ENCODE measurements at places on chromosomes 16 and 17. TPM values are rescaled to one million over a fixed set of nuclear protein-coding genes. Genes with fewer than 3 reads are reported as not detected.

The CAVIN1 gene
- total RNA-seq: 0.14 TPM

The IGF2BP1 gene
- 536 TPM for total RNA-seq

The DDX5 gene
- 941 TPM for total RNA-seq

The MGAT5B gene
- 14.3 TPM for total RNA-seq

The TIMP2 gene
- total RNA-seq: 58.5 TPM

The SKAP1 gene
- total RNA-seq: 0.49 TPM

The MRPL12 gene
- total RNA-seq: 106 TPM

The CACNG5 gene
- total RNA-seq: not detected

The TSPOAP1 gene
- 27.9 TPM for total RNA-seq

The PHF23 gene
- 75.2 TPM for total RNA-seq

The TVP23B gene
- 27.8 TPM for total RNA-seq

The SMIM5 gene
- not detected for total RNA-seq

The CHST5 gene
- 1.5 TPM for total RNA-seq

The MYH2 gene
- 0.05 TPM for total RNA-seq

The HOXB8 gene
- total RNA-seq: 19.7 TPM

The VMO1 gene
- total RNA-seq: 1.0 TPM

The IRX5 gene
- total RNA-seq: 12.7 TPM

The TMEM235 gene
- total RNA-seq: not detected

The ARL17A gene
- 13.7 TPM for total RNA-seq

The MT1E gene
- total RNA-seq: 0.49 TPM

The SLC6A2 gene
- not detected for total RNA-seq

The FASN gene
- 816 TPM for total RNA-seq

The TRAPPC2L gene
- 95.1 TPM for total RNA-seq

The WNT3 gene
- 8.4 TPM for total RNA-seq

The NPTX1 gene
- total RNA-seq: 1.6 TPM

The NPIPB13 gene
- 11.2 TPM for total RNA-seq

The LRRC36 gene
- not detected for total RNA-seq

The VKORC1 gene
- total RNA-seq: 70.1 TPM

The RUNDC1 gene
- total RNA-seq: 16.5 TPM

The NPIPB9 gene
- total RNA-seq: 3.7 TPM

The KRTAP9-2 gene
- not detected for total RNA-seq

The GP2 gene
- total RNA-seq: not detected

The OR2C1 gene
- total RNA-seq: 0.16 TPM

The TP53TG3D gene
- total RNA-seq: not detected
